ENCODE measurements at places on chromosomes 13 and 19.

DNA sequence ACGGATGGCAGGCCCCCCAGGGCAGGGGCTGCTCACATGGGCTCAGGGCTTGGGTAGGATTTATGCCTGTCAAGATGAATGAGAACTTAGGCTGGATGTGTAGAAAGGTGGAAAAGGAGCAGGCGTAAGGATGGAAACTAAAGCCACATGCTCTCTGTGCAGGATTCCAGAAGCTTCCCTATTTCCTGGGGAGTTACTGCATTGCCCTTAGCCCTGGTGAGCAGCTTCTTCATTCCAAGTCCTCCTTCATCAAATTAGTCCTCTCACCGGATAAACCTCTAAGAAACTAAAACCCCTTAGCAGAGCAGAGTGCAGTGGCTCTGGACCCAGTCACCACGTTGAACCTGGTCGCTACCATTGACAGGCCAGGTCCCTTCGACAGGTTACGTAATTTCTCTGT, 7.4 kb downstream of the ATP12A start:
- no peak for DNase-seq

- DNase-seq, result no peak
Observed at GRCh38 chr19:31268751-31269383, 80.4 kb downstream of the TSHZ3 start.

- DNase-seq, result no peak
Observed at GRCh38 chr13:25980255-25980654, 71.6 kb downstream of the SHISA2 start.

- no peak for DNase-seq
Observed at GRCh38 chr13:62678039-62678438, 1262.4 kb upstream of the PCDH20 start.

GRCh38 chr19:50922317-50922853, 11.2 kb upstream of the KLK4 start:
- DNase-seq, result peak; percentile 77

- DNase-seq, result peak; percentile 80
Observed at GRCh38 chr19:5880604-5881078, 10.3 kb upstream of the FUT5 start.

- DNase-seq, result no peak
Observed at GRCh38 chr19:33948651-33949335, 152.1 kb downstream of the KCTD15 start.

DNA sequence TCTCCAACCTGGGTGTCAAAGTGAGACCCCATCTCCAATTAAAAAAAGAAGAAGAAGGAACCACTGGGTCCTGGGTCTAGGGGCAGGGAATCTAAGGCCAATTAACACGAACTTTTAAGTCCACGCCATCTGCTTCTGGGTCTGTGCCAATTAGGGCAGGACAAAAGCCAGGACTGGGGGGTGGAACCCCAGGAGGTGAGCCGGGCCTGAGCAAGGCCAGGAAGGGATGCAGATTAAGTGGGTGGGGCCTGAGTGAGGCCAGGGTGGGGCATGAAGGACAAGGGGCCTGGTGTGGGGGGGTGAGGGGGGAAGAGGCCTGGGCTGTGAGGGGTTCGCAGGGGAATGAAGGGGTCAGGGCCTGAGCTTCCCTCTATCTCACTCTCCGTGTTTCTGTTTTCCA, 26.3 kb upstream of the ZNF83 start:
- DNase-seq, result no peak

DNA sequence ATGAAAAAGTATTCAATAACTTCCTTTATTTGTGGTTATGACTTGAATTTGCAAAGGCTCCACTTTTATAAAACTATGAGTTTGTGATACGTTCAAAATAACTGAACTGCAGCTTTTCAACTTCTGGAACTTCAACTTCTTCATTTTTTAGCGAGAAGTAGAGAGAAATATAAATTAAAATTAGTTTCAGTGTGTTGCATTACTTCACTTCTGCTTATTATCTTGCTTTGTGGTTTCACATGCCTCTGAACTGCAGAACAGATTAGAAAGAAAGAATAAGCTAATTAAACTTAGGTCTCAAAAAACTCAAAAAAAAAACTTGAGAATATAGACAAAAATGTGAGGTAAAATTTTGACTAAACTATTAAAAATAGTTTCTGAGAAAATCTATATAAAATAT, 1073.4 kb downstream of the PCDH17 start:
- no peak for DNase-seq
